Myocyte (in vitro differentiated cells): ENCODE measurements at places on chromosomes 2 and 18.

- no peak for DNase-seq
Measured at GRCh38 chr18:78363556-78364387, 615.8 kb upstream of the SALL3 start.

DNA sequence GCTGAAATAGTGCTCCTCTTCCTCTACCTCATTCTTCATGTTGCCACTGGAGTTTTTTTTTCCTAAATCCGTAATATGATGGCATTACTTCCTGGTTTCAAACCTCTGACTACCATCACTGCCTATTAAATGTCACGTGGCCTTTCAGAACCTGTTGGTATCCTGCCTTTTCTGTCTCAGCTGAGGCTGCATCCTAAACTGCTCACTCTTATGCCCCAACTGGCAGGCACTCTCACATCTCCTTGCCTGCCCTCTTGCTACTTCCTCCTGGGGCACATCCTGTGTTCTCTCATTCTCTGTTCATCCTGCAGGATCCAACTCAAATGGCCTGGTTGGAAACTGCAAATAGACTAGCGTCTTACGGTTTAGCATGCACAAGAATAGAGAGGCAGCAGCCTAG is 468.1 kb upstream of the FANCL start:
- no peak for DNase-seq

DNA sequence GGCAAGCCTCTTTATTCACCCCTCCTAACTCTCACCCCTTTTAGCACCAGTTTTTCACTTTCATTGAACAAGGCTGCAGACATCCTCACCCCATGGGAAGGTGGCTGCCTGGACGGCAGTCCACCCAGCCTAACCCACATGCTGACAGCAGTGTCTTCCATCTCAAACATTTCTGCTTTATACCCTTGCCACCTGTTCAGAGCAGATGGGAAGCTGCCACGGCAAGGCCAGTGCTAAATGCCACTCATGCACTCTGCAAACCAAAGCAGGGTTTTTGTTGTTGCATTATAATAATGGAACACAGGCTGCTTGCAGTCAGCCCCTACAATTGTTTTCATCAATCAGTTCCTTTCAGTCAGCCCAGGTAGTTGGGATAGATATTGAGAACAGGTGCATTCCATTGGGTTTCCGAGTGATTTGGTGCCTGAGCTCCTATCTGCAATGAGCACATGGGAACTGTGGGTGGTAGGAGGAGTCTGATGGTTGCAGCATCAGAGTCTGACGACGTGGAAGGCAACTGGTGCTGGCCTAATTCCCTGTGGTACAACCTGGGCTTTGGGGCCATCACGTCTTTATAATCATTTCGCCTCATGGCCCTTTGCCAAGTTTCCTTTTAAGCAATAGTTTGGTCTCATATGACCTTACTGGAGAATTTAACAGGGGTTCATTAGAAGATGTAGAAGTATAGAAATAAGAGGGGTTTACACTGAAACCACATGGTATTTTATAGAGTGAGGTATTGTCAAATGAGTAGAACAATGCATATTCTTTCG is 252.5 kb upstream of the SP5 start:
- DNase-seq: peak; percentile 54

DNA sequence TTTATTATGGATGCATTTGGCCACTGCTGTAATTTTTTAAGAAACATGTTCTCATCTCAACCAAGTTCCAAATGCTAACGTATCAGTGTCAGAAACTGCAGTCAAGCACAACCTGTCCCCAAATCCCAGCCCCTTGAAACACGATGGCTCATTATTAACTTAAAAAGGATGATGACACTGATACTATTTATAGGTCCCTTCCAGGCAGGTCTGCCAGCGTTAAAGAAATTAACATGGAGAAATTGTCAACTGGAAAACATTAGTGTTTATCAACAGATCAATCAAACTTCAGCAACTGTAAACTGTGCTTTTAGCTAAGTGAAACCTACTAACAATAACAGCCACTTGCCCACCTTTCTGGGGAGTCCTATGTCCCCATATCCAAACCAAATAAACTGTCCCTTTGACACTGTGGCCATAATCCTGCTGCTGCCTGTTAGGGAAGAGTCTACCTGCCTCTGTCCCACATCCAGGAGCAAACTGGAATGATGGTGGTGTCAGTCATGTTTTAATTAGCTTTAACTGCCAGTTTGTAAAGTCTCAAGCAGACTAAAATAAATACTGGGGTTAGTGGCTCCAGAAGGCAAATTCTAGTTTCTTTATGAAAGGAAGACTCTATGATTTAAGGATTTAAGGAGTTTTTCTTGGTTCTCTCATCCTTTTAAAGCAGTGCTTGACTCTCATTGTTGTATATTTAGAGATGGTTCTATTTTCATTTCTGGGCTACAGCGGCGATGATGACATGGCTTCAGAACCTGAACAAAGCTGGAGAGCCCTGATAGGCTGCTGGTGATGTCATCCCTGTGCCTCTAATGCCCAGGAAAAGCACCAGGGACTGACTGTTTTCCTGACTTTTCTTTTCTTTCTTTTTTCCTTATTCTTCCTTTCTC is 583.6 kb upstream of the PIK3C3 start:
- no peak for DNase-seq

- DNase-seq: no peak
Measured at GRCh38 chr18:33924576-33924975, 300.1 kb downstream of the NOL4 start.
